ENCODE measurements at places on chromosomes 12 and 14.

GRCh38 chr12:109064143-109064542, 11.8 kb downstream of the USP30 start:
- no peak for DNase-seq

DNA sequence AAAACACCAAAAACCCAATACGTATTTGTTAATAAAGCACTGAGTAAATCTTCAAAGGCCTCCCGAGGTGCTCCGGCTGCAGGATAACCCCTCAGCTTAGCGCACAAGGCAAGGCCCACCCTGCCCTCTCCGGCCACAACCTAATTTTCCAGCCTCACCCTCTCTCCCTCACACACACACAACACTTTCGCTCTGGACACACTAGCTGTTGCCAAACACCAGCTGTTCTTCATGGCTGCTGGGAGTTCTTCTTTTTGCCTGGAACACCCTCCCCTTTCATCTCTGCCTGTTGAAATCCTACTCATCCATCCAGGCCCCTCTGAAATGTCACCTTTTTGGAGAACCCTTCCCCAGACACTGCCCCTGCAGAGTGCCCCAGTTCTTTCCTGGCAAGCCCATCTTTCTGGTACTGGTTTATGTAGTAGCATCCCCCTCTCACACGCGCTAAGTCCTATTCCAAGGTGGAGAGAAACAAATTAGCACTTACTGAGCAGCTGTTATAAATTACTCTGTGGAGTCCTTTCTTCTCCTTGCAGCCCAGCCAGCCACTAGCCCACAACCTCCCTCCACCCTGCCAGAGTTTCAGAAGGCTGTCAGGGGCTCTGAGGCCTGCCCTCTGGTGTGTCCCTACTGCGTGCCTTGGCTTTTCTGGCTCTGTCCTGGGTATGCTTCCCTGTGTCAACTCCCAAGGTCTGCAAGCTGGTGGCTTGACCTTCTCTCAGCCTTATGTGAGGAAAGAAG, 805 bp upstream of the CRACR2A start:
- no peak for DNase-seq

GRCh38 chr12:28014196-28014595, 41.7 kb upstream of the PTHLH start:
- DNase-seq, result no peak

DNA sequence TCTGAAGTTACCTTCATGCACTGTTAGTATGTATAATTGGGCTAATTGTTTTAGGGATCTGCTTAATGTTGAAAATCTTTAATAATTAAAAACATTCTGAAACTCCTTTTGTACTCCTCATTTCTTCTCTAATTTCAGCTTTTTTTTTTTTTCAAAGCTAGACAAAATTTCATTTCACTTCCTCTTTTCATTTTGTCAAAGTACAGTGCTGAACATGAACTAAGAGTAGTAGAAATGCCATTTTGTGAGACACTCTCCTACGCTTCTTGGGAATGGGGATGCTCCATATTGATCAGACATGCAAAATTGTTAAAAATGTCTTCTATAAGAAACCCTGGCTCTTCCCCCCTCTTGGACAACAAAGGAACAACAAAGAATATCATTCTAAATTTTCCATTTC, 1.7 kb downstream of the ABCD2 start:
- DNase-seq, result no peak

DNA sequence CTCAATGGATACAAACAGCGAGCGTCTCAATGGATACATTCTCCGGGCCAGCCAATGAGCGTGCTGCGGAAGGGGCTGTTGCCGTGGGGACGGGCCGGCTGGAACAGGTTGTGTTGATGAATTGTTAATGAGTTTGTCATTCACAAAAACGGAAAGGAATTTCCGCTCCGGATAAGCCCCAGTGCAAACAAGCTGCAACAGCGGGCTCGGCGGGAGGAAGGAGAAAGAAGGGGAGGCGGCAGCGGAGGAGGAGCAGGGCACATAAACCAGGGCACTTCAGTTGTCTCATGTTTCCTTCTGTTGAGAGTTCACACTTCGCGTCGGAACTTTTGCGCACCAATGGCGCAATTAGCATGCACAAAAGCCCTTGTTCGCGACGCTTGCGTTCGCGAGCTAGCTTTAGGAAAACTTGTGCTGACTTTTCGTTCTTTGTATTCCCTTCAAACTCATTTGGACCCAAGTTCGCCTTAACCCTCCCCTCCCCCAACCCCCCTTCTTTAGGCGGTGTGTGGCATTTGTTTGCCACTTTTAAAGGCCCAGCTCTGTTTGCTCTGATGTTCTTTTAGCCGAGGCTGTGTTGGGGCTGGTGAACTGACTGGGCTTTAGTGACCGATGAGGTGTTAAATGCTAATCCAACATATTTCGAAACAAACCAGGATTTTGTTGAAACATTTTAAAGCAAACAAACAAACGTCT, at the start of gene DUSP6:
TSS of gene DUSP6 (minus strand) at position 10 of the 696 bp plus-strand sequence. CDS start 462 bp downstream, outside the sequence.
- peak; percentile 94 for DNase-seq

GRCh38 chr12:81542065-81543010, 216.8 kb downstream of the PPFIA2 start:
- no peak for DNase-seq

DNA sequence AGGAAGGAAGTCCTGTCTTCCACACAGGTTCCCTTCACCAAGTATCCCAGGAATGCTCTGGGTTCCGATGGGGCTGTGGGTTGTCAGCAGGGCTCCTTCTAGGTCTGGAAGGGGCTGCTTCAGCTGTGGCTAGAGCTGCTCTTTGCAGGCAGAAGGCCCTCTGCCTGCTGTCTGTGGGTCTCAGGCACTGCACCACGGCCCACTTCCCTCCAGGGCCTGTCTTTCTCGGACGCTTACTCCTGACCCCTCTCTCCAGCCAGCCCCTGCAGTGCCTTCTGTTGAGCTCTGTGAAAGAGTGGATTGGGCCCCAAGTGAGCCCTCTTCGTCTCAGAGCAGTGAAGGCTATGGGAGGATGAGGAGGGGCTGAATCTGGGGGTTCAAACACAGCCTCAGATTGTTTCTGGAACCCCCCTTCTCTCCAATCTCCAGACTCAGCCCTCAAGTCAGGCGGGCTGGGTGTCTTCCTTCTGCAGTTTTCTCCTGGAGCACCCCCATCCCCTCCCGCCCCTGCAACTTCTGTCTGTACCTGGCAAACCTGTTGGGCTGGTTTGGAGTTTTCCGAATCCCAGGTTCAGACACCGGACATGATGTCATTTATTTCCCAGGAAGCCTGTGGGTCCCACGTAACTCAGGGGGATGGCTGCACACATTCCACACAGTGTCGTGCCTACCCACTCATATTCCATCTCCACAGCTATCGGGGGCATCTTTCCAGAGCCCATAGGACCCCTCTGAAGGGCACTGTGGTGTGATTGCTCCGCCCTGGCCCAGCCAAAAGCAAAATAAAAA, 24.9 kb upstream of the SPPL3 start:
- no peak for DNase-seq

DNA sequence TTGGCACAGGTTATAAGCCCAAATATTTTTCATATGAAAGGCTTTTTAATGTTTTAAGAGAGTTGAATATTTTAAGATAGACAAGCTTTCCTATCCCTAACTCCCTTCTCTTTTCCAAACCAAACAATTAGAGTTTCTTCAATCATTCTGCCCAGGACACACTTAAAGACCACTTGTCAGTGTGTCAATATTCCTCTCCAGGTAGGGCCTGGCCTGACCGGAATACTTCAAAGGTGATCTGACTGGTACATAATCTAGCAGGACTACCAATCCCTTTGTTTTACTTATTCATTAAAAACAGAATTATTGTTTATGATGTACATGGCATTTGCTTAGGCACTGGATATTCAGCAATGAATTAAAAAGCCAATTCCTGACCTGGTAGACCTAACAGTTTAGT, 24.2 kb upstream of the SNRPF start:
- DNase-seq, result no peak

DNA sequence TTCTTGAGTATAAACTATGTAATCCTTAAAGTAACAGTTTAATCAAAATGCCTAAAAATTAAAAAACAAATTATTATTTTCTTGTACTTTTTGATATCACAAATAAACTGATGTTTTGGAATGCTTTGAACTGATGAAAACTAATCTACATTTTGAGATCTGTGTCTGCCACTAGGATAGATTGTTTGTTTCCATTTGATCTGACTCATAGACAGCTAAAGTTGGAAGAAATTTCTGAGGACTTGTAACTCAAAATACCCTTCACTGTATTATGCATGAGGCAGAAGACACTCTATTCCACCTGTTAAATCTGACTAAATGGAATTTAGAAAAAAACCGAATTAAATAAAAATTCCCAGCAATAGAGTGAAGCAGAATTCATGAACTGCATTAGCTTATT, 1400.0 kb upstream of the FLRT2 start:
- no peak for DNase-seq

DNA sequence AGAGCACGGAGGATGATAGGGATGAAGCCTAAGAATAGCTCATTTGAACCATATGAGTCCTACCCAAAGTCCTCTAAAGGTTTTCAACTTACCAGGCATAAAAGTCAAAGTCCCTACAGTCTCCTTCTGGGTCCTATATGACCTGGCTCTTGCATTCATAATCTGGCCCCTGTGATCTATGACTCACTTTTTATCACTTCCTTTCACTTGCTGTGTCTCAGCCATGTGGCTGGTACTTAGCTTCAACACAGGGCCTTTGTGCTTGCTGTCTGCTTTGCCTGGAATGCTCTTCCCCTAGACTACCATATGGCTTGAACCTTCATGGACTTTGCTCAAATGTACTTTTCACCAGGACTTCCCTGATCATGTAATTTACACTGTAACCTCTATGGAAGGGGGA, 137.6 kb upstream of the TMTC1 start:
- DNase-seq, result no peak

DNA sequence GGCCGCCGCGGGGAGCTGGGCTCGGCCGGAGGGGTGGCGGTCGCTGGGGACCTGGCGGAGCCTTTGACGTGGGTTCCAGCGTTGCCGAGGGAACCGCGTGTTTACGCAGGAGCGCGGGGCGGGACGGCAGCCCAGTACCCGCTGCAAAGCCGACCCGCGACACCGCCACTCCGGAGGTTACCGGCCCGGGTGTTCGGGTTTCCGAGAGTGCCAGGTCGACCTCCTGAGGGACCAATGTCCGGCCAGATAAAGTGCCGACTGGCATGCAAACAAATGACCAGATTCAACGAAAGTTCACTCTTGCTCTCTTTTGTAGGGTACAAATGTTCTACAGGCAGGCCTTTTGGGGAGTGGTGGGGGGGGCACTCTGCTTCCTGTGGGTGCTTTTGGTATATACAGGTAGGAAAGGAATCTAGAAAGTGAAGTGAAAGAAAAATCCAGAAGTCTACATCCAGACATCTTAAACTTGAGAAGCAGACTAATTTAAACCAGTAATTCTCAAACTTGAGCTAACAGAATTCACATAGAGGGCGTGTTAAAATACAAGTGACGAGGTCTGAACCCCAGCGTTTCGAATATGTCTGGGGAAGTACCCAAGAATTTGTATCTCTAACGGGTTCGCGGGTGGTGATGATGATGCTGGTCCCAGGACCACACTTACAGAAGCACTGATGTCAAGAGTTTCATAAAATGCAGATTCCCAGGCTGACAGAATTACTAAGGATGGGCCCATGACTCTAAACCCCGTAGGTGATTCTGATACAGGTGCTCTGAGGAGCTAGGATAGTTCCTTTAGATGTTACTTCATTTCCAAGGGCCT, at the start of gene GPR135:
TSS of gene GPR135 (minus strand) at position 65 of the 820 bp plus-strand sequence. CDS start 154 bp downstream, outside the sequence.
- no peak for DNase-seq

DNA sequence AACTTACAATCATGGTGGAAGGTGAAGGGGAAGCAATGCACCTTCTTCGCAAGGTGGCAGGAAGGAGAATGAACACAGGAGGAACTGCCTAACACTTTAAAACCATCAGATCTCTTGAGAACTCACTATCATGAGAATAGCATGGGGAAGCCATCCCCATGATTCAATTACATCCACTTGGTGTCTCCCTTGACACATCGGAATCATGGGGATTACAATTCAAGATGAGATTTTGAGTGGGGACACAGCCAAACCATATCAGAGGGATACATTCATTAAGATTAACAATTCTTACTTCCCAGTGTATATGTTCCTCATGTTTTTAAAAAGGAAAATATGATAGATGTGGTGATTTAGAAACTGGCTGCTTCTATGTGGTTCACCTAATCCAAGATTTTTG, 117.9 kb downstream of the PDE3A start:
- DNase-seq, result no peak

DNA sequence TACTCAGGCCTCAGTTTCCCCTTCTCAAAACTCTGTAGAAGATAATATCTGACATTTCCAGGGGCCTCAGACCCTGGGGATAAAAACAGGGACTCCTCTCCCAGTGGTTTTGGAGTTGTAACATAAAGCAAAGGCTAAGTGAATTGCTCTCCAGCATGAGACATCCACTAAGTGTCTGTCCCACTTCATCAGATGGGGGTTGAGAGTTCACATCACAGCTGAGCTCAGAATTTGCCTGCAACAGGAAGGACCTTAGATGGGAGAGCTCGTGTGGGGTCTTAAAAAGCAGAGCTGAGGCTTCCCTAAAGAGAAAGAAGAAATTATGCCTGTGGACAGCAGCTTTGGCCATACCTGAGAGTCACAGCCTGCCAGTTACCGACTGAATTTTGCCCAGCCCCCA, 61.1 kb downstream of the TBX5 start:
- DNase-seq, result no peak

- DNase-seq, result no peak
Observed at GRCh38 chr14:22185191-22185590, 403.8 kb downstream of the DAD1 start.

GRCh38 chr14:89959853-89960445, 4.2 kb downstream of the TDP1 start:
- no peak for DNase-seq

DNA sequence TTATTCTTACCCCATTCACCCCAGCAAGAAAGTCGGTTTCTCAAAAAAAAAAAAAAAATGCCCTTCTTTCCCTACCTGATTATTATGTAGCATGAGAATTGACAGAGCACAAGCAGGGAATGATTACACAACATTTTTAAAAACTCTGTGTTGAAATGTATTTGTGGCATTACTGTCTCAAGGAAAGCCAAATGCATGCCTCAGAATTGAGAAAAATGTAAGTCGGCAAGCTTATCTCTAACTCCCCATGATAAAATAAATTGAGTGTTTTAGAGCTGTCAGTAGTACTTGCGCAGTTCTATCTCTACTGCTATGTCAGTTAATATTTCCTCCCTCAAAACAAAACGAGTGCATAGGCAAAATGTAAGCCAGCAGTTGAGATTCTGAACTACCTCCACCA, 25.7 kb downstream of the ANO4 start:
- DNase-seq, result no peak

GRCh38 chr14:32602699-32603098, 273.6 kb downstream of the AKAP6 start:
- peak; percentile 7 for DNase-seq

- no peak for DNase-seq
Observed at GRCh38 chr14:85459361-85460000, 70.5 kb upstream of the FLRT2 start.

DNA sequence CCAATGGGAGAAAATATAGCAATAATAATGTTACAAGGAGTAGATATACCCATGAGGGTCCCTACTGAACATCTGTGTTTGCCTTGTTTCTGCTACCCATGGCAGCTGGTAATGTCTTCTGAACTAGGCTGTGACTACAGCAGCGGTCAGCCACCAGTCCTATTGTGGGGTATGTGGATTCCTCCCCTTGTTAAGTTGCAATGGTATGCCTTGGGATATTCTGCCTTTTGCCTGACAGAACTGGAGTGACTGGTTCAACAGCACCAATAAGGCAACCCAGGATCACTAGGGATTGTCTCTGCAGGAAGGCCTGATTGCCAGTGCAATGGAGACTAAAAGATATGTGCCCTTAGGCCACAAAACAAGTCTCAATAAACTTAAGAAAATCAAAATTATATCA, 9.7 kb upstream of the ATL1 start:
- DNase-seq, result no peak

Data from caudate nucleus (tissue), 63 donors.